ENCODE measurements at places on chromosomes 7 and 10.

- DNase-seq = no peak
Measured at GRCh38 chr7:46208635-46209525, 287.8 kb upstream of the IGFBP3 start.

GRCh38 chr7:139526578-139527544 is 3.4 kb downstream of the CLEC2L start:
- DNase-seq = no peak

DNA sequence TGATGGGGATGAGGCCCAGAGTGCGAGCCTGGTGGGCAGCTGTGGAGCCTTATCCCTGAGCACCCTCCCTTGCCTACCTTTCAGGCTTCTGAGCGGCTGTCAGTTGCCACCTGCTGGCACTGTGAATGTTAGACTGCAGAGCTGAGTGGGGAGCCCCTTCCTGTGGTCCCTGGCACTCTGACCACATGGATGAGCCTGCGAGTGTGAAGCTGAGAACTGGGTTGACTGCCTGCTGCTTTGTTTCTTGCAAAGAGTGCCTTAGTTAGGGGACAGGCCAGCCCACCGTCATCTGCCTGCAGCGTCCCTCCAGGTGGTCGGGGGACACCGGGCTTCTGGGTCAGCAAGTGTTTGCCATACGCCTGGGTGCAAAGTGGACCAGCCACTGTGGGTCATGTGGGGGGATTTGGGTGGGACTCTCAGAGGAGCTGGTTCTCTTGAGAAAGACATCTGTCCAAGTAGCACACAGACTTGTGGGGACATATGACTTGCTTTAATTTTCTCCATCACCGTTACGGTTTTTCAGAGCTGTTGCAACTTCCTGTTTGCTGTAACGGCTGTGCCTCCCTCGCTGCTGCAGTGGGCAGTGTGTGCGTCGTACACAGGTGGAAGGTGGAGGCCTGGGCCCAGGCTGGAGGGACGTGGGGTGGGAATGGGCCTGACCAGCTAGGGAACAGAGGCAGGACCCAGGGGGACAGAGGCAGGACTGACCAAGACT is 13.7 kb downstream of the INPP5A start:
- no peak for DNase-seq

- no peak for DNase-seq
Measured at GRCh38 chr10:123141791-123142700, 5.9 kb upstream of the HMX2 start.

- DNase-seq = no peak
Measured at GRCh38 chr7:83782628-83783027, 133.7 kb upstream of the SEMA3E start.

DNA sequence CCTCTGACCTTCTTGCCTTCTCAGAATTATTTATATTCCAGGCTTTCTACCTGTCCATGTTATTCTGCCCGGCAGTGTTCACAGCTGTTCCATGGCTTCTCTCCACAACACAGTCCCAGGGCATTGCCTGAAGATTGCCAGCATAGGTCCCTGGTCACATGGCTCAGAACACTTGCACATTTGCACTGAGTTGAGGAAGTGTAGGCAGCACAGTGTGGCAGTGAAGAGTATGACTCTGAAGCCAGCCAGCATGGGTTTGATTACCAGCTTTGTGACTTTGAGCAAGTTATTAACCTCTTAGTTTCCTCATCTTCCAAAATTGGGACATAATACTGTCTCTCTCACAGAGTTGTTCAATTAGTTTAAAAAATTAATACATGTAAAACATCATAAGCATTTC is 73.2 kb upstream of the NEUROD6 start:
- DNase-seq = no peak

DNA sequence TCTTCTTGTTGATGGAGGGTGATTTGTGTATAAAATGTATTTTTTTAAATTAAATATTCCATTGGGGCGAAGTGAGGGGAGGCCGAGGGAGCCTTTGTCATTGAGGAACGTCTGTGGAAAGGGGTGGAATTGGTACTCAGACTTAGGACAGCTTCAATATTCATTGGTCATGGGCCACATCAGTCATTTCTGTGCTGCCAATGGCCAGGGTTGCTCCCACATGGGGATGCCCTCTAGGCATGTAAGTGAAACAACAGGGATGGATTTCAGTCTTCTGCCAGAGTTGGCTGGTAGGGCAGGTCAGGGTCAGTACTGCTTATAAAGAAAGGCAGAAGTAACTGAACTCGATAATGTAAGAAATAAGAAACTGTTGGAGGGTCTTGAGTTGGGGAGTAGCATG is 47.2 kb downstream of the NEURL1 start:
- no peak for DNase-seq

GRCh38 chr7:94154858-94155257 is 150.7 kb upstream of the BET1 start:
- DNase-seq = no peak
